Central memory CD4-positive, alpha-beta T cell (primary cell): ENCODE measurements at places on chromosomes 1 and 21.
A peak's percentile ranks its signal among the peaks of the same experiment; 100 is the strongest.

DNA sequence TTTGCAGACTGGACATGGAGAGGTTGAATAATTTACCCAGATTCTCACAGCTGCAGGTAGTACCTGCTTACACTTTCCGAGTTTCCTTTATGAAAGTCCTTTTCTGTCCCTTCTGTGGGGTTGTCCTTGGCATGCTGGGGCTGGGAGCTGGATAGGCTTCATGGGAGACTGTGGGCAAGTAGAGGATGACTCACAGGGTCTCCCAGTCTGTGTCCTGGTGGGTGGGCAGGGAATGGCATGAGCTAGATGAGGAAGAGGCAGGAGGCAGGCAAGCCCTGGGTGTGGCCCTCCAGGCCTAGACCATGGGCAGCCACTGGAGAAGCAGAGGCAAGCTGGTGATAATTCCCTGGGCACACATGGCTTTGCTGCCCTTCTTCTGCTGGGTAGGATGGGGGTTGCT, 80.6 kb downstream of the NAV1 start:
- no peak for DNase-seq

DNA sequence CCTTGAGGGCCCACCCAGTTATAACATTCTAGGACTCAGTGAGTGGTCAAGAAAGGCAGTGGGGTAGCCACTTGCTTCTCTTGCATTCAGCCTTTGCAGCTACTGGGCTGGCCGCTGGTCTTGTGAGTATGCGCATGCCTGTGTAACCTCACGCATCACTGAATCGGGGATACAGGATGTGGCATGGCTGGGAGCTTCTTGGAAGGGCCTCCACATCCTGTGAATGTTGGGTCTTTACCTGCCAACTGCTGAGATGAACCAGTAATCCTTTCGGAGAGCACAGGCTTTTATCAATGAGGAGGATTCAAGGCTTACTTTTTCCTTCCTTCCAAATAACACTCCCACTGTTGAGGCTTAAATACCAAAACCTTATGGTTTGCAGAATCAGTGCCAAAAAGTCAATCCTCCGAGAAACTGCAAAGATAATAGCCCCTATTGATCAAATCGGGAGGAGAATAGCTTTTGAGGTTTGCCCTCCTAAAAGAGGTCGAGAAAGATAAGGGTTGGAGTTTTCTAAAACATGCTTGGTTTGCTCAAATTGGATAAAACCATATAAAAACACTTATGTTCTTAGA, 198.9 kb upstream of the UBE2U start:
- DNase-seq = no peak

DNA sequence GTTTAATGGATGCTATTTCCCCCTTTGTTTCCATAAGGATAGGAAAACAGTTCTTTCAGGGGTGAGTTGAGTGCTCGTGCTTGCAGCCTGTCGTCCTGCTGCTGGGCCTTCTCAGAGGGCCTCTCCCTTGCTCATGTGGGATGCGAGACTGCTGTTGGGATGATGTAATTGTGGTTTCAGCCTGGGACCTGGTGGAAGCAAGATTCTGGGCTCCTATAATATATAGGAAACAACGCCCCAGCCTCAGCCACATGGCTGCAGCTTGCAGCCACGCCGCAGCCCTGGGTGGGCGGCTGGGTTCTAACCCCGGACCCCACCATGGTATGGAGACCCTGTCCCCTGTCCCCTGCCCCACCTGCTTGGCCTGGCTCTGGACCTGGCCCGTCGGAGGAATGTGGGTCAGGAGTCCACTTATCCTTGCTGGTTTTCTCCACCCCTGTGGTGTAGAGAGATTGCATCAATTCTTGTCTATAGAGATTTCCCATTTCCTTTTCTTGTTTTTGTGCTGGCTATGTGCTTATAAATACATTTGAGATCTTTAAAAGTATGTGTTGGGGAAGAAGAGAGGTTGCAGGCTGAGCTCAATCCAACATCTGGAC, 357.8 kb downstream of the SIPA1L2 start:
- no peak for DNase-seq

DNA sequence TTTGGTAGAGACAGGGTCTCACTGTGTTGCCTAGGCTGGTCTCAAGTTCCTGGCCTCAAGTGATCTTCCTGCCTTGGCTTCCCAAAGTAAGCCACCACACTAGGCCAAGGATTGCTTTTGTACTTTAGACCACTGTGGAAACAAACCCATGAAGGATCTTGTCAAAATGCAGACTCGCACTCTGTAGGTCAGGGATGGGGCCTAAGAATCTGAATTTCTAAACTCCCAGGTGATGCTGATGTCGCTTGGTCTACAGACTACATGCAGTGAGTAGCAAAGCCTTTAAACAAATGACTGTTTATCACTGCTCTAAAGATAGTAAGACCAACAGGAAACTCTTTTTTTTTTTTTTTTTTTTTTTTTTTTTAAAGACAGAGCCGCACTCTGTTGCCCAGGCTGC, 54.1 kb upstream of the MUTYH start:
- no peak for DNase-seq

DNA sequence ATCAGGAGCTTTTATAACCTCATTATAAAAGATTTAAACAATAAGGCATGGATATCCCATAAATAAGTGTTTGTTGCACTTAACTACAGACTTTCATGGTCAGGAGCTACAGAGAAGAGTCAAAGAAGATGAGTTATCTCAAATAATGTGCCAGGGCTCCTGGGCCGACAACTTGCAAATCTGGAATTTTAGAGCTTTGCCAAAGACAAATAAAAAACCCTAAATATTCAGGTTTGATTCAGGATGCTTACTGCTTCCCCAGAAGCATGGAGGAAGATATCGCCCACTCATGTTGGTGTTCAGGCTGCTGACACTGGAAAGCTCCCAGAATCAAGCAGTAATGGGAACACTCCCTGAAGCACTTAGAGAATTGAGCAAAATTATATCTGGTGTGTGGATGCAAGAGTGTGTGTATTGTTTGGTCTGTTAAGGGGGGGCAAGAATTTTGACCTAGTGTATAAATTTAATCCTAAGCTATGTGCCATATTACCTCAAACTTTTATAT, 176.9 kb upstream of the ESRRG start:
- no peak for DNase-seq

DNA sequence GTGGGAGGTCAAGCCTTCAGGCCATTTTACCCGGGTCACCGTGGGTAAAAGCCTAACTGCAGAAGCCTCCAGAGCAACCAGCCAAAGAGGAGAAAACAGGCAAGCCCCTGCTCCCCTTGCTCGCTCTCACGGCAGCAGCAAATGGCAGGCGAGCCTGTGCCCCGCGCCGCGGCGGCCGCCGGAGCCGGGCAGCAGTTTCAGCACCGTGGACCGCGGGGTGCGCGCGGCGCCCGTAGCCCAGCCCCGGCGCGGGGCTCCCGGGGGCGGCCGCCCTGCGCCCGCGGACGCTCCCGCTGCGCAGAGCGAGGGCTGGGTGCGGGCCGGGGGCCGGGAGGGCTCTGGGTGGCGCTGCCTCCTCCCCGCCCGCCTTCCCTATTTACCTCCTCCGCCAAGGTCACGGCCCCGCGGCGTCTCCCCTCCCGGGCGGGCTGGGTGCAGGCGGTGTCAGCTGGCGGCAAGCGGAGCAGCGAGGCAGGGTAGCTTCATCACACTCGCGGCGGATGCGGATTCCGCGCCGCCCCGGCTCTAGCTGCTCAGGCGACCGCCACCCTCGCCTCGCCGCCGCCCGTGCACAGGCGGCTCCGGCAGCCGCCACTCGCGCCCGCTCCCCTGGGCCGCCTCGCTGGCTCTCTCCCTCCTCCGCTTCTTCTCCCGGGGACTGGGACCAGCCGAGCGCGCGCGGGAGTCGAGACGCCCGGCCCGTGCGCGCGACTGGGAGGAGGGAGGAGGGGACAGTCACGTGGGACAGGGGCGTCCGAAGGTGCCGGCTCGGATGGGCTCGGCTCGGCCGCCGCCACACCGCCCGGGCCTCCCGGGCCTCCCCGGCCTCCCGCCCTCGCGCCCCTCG, at the start of gene RGS7:
Gene RGS7 (minus strand): TSS at position 687 of the 847 bp plus-strand sequence.
- DNase-seq = no peak

- DNase-seq = no peak
Observed at GRCh38 chr1:18778437-18778836, 81.0 kb downstream of the TAS1R2 start.

GRCh38 chr1:62213075-62213914, 18.6 kb downstream of the L1TD1 start:
- no peak for DNase-seq

DNA sequence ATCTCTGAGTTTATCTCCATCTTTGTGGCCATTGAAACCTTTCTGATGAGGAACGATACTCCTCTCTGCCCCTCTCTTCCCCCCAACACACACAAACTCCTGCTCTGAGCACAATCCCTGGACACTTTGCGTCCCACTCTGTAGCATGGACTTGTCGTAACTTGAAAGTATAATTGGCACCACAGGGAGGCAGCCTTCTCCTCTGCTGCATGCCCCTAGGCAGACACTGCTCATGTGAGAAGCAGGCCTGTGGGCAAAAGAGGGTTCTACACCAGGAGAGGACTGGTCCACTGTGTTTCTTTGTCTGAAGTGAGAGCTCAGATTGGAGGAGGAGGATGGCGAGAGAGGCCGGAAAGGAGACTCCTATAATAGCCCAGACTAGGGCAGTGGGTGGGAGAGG, 3.8 kb upstream of the PARS2 start:
- no peak for DNase-seq

DNA sequence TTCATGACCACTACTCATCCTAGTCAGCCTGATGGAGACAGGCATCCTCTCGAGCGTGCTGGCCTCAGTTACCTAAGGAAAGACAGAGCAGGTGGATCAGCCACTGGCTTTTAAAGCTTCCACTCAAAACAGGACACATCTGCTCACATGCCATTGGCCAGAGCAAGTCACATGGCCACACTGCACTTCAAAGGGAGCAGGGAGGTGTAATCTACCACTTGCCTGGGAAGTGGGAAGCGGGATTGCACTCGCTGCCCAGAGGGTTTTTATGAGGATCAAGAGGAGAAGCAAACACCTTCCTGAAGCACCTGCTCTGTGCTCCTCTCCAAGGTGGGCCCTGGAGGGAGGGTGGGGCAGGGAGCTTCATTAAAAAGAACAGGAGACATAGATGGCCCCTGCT, 108.0 kb downstream of the TAS1R2 start:
- no peak for DNase-seq

- DNase-seq = no peak
Observed at GRCh38 chr21:45969921-45970673, 11.5 kb upstream of the COL6A1 start.

DNA sequence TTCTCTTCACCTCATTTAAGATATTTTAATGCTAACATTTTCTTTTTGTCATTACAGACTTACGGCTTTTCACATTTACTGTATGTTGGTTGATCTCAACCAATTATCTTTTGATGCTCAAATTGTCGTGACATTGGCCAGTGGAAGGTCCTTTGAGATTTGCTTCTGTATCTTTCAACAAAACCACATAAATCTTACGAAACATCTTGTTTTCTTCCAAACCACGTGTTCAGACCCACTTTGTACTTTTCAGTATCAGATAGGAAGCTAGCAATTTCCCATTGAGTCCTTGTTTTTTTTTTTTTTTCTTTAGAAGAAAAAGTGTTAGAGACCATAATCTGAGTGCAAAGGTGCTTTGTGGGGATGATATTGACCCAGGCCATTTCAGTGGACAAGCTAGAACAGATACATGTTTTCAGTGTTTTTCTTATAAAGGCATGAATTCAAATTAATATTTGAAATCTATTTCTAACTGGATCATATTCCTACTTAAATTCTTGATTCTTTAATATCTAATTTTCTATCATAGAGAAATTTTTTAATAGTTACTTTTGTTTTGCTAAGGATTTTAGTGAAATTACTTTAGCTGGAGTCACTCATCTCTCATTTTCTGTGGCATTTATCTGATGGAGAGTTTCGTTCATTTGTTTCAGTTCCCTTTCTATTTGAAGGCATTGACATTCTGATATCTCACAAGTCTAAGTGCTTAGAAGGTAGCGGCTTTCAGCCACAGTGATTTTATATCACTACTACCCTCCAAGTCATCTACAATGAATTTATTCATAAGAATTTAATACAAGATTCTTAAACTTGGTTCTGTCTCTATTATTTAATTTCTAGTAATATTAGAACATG, 26.7 kb downstream of the ATG4C start:
- no peak for DNase-seq

DNA sequence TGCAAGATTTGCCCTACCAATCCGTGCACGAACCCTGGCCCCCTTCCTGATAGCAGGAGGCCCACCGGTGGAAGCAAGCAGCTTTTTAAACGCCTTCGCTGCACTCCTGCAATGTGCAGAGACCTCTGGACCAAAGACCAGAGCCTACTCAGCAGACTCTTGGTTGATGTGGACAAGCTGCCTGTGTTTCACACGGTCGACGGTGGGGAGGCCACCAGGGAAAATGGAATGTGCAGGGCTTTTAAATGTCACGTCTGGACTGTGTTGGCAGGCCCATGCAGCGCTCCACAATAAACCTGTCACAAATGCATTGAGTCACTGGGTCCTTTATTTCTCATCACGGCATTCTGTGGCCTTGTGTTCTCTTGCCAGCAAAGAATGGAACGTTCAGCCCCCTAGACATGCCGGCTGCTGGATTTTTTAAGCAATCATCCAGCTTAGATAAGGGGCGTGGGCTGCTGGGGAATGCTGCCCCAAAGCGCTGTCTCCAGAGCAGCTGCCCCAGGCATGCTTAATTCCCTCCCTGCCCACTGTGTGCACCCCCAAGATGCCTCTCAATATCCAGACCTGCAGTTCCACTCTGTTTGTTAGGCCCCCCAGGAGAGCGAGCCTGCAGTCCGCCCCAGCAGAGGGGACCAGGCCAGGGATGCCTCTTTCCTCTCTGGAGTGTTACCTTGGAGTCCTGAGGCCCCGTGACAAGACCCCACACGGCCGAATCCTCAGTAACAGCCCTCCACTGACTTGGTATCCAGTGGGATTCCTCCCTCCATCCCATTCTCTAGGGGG, 71.3 kb downstream of the ATP5PO start:
- no peak for DNase-seq

DNA sequence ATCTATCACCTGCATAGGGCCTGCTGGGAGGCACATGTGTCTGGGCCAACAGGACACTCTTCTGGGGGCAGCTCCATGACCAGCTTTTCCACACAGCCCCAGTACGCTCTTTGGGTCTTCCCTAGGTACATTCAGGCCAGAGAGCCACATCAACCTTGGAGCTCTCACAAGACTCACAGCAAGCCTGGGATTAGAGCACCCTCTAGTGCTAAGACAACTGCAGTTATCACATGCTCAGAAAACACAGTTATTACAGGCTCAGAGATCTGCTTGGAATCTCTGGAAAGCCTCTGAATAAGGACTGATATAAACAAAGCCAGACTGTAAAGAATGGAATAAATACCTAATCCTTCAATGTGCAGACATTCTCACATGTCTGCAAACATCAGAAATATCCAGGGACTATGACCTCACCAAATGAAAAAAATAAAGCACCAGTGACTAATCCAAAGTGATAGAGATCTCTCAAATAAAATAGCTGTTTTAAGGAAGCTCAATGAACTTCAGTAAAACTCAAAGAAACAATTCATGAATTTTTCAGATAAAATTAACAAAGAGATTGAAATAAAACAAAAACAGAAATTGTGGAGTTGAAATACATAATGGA, 563.9 kb upstream of the NR5A2 start:
- DNase-seq = peak; percentile 4

- no peak for DNase-seq
Observed at GRCh38 chr1:117631359-117632160, 25.7 kb downstream of the TENT5C start.

- DNase-seq = no peak
Observed at GRCh38 chr21:42341776-42342542, 8.8 kb downstream of the TFF2 start.

GRCh38 chr1:203992440-203992839, 80.5 kb upstream of the SOX13 start:
- DNase-seq = no peak

GRCh38 chr1:94654459-94654858, 112.9 kb upstream of the F3 start:
- no peak for DNase-seq

- DNase-seq = no peak
Observed at GRCh38 chr1:168933141-168933805, 173.2 kb upstream of the ATP1B1 start.

GRCh38 chr1:237219751-237220642, 178.0 kb downstream of the RYR2 start:
- no peak for DNase-seq
